Muscle of leg (tissue), 16 donors: ENCODE measurements at places on chromosomes 11 and 22.

- DNase-seq, result no peak
Measured at GRCh38 chr22:33529424-33530113, 390.7 kb downstream of the LARGE1 start.

DNA sequence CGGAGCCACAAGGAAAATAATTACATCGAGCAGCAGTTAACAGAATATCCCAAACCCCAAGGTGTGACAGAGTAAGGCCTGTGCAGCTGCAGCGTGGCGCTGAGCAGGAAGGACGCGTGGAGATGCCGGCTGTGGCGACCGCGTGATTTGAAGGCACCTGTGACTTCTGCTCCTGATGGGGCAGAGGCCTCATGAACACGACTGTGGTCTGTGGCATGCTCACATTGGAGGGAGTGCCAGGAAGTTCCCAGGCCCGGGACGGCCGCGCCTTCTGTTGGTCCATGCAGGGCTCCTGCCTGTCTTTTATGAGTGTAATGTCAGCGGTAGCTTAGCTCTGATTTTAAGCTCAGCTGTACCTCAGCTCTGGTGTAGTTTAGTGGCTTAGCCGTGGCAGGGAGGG, 50.4 kb downstream of the TPCN2 start:
- no peak for DNase-seq

DNA sequence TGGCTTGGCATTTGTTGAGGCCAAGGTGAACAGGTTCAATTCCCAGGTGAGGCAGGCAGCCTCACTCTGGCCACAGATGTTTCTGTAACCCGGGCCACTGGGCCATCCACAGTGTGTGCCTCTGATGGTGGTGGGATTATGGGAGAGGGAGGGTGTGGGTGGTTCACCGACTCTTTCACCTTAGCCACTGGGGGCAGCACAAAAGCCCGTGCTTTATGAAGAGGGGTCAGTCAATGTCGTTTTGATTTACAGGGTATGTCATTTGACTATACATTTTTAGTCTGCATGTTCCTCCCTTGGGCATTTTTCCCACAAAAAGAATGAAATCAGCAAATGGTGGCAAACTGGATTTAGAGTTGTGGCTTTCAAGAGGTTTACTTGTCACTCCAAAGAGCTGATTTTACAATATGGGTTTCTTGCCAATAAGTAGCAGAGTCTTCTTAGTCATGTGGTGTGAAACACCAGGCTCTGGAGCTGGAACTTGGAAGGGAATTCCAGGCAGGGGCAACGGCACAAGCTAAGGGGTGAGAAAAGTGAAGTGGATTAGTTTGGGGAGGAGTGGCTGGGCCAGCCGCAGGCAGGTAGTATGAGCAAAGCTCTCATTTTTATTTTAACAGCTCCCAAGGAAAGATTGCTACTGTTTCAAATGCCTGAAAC, 217.8 kb upstream of the ZBED5 start:
- no peak for DNase-seq

DNA sequence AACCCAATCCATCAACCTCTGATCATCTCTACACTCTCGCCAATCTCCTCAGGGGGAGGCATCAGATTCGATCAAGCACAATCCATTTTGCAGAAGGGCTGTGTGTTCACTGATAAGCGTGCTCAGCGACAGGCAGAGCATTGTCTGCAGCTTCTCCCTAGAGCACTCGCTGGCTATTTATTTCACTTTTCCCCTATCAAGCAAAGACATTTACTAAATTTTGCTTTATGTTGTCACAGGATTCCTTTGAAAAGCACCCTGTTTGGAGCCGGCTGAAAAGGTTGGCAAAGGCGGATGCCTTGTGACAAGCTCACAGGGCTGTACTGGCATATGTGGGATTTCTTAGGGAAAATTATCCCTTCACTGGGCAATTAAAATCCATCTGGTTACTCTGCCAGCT, 1381.5 kb upstream of the TENM4 start:
- DNase-seq, result no peak

GRCh38 chr22:42299586-42300258, 29.3 kb upstream of the TCF20 start:
- peak; percentile 44 for DNase-seq

DNA sequence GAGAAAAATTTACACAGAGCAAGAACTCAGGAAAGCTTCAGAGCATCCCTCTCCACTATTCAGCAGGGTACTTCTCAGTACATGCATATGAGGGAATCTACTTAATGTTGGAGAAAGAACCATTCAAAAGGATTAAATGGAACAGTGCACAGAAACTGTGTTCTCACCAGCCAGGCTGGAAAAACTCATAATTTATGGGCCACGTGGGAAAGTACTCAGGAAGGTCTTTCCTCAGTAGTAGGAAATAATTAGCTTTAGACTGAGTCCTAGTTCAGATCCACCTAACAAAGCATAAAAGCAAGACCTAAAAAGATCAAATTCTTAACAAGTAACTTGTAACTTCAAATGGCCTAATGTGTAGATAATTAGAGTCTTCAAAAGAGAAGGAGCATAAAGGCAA, 134.0 kb downstream of the FAM76B start:
- DNase-seq, result peak; percentile 32

- no peak for DNase-seq
Measured at GRCh38 chr11:34886609-34887008, 29.6 kb downstream of the APIP start.

DNA sequence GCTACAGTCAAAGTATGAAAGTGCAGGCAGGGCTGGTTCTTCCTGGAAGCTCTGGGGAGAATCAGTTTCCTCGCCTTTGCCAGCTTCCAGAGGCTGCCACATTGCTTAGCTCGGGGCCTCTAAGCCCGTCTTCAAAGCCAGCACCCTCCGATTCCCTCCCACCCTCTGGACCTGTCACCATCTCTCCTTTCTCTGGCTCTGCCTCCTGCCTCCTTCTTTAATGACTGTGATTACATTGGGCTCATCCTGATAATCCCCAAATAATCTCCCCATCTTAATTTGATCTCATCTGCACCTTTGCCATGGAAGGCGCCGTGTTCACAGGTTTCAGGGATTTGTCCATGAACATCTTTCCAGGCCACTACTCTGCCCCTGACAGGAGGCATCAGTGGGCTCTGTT, 42.5 kb downstream of the MCM5 start:
- no peak for DNase-seq

DNA sequence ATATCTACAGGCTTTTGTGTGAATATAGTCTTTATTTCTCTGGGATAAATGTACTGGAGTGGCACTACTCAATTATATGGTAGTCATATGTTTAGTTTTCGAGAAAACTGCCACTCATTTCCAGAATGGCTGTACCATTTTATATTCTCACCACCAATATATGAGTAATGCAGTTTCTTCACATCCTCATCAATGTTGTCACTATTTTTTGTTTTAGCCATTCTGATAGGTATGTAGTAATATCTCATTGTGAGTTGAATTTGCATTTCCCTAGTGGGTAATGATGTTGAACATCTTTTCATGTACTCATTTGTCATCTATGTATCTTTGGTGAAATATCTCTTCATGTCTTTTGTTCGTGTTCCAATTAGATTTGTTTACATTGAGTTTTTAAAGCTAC, 18.0 kb downstream of the ACRV1 start:
- DNase-seq, result no peak

- DNase-seq, result no peak
Measured at GRCh38 chr11:72812967-72813739, 1.1 kb upstream of the ATG16L2 start.

DNA sequence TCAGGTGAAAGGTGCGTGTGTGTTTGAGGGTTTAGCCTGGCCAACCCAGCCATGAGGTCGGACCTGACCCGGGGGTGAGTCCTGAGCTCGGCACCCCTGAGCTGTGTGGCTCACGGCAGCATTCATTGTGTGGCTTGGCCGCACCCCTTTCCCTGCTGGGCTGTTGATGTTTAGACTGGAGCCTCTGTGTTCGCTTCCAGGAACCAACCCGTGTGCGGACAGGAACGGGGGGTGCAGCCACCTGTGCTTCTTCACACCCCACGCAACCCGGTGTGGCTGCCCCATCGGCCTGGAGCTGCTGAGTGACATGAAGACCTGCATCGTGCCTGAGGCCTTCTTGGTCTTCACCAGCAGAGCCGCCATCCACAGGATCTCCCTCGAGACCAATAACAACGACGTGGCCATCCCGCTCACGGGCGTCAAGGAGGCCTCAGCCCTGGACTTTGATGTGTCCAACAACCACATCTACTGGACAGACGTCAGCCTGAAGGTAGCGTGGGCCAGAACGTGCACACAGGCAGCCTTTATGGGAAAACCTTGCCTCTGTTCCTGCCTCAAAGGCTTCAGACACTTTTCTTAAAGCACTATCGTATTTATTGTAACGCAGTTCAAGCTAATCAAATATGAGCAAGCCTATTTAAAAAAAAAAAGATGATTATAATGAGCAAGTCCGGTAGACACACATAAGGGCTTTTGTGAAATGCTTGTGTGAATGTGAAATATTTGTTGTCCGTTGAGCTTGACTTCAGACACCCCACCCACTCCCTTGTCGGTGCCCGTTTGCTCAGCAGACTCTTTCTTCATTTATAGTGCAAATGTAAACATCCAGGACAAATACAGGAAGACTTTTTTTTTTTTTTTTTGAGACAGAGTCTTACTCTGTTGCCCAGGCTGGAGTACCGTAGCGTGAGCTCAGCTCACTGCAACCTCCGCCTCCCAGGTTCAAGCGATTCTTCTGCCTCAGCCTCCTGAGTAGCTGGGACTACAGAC, 53.9 kb upstream of the PPP6R3 start:
- DNase-seq, result no peak

GRCh38 chr11:16933291-16933690, 80.9 kb downstream of the PLEKHA7 start:
- DNase-seq, result no peak

DNA sequence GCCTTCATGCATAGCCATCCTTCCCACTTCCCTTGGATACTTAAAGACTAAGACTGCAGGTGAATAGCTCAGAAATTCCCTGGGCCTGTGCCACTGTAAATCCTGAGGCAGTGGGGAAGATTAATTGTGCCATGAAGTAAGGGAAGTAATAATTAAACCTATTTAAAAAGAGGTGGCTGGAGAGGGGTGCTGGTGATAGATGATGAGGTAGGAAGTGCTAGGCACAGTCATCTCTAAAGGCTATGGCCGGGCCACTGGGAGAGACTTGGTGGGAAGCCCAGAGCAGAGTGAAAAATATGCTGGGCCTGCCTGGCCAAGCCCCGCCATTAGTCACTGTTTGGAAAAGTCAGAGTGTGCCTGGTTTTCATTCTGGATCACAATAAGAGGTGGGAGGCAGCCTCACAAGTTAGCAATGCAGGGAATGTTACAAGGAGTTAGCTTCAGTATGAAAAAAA, 197.2 kb upstream of the PITPNB start:
- peak; percentile 87 for DNase-seq

DNA sequence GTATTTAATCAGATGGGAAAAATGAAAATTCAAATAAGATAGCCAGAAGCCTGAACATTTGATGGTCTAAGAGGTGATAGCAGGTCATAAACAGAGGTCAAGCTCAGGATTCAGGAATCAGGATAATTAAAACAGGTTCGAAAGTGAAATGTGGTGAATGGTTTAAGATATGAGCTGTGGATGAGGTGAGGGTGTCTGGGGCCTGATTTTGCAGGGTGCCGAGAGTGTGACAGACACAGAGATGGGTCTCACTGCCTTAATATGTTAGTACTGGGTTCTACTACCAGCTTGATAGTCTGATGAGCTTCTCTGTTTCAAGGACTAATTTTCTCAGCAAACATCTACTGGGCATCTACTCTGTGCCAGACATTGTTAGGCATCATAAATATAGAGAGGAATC, 19.9 kb upstream of the EMSY start:
- DNase-seq, result no peak

DNA sequence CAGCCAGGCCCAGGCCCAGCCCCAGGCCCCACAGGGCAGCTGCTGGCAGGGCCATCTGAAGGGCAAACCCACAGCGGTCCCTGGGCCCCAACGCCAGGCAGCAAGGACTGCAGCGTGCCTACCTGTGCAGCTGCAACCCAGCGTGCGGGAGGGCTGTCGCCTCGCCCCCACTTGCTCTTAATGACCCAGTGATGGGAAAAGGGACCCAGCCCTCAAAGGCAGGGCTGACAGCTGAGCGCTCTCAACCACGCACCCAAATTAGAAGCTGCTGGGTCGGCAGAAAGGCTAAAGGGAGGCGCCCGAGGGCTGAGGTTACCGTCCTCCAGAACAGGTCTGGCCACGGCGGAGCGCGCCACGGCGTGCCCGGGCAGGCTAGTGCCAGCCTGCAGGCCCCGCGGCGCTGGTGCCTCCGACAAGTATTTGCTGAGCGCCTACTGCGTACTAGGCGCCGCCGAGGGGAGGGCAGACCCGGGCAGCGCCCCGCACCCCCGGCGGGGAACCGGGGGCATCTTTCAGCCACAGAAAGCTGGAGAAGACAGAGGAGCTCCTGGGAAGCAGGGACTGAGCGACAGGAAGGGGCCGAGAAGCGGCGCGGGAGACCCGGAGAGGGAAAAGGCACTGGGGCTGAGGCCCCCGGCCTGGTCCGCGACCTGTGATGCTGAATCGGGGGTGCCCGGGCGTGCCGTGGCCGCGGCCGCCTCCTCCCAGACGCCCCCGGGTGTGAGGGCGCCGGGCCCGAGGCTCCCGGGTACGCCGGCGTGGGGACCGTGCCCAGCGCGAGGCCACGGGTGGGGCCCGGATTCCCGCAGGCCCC, 773 bp downstream of the HRAS start:
- DNase-seq, result peak; percentile 63

GRCh38 chr22:26393929-26394328, 35.1 kb upstream of the ASPHD2 start:
- no peak for DNase-seq

DNA sequence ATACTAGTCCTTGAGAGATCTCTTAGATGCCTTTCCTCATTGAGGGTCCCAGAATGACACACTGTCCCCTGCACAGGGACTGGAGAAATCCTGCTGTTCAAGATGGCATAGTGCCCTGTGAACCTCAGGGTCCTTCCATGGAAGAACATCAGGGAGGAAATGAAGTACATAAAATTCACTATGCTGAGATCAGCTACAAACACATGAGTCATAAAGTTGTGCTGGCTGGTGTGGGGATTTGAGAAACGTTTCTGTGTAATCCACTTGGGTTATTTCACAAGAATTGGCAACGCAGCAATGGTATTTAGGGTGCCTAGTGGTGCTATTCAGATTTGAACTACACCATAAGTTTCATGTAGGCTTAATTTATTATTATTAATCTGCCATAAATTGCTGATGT, 174.4 kb downstream of the MAML2 start:
- DNase-seq, result peak; percentile 58

GRCh38 chr11:36361472-36361871, 65.4 kb downstream of the PRR5L start:
- no peak for DNase-seq
